ENCODE measurements at places on chromosomes 11 and 22. TPM values are rescaled to one million over a fixed set of nuclear protein-coding genes. Genes with fewer than 3 reads are reported as not detected.

DNA sequence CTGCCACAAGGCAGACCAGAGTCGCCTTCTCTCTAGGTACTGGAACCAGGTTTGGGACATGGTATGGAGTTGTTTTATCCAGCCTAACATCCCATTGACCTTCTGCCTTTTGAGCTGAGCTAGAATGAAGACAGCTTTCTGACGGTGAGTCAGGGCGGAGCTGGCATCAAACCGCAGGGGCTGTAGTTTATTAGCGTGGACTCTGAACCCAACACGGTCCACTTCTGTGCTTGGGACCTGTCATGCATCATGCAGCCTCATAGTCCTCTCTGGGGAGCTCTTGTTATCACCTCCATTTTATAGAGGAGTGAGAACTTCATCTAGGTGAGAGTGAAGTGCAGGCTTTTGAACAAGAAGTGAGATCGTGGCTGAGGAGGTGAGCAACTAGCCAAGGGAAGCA is 8.3 kb downstream of the GAL3ST1 start:
- DNase-seq = peak; percentile 44

GRCh38 chr11:4626207-4627099 is 10.8 kb upstream of the OR51D1 start:
- DNase-seq = peak; percentile 64

- no peak for DNase-seq
Observed at GRCh38 chr11:95487391-95487790, 256.4 kb upstream of the SESN3 start.

GRCh38 chr11:119314726-119315125 is 2.2 kb downstream of the MCAM start:
- no peak for DNase-seq

GRCh38 chr22:50316114-50317065 is 8.9 kb upstream of the PLXNB2 start:
- no peak for DNase-seq

The XKR3 gene
- not detected for total RNA-seq

The RFPL2 gene
- not detected for total RNA-seq

The HORMAD2 gene
- total RNA-seq = not detected

The C11orf91 gene
- not detected for total RNA-seq

All from stomach (tissue), 19 donors.